ENCODE measurements at places on chromosomes 2 and 18.
A peak's percentile ranks its signal among the peaks of the same experiment; 100 is the strongest.

- no peak for DNase-seq
These were observed 2.9 kb downstream of the SETBP1 start for GRCh38 chr18:44683556-44683955.

- peak; percentile 34 for DNase-seq
These were observed 280 bp upstream of the CYP1B1 start for GRCh38 chr2:38076152-38076709.

GRCh38 chr2:48529194-48529593 is 760 bp upstream of the STON1 start:
- no peak for DNase-seq

- DNase-seq, result no peak
These were observed 34.0 kb upstream of the SESTD1 start for GRCh38 chr2:179298666-179299065.

GRCh38 chr2:113203217-113203530 is 29.4 kb downstream of the PSD4 start:
- no peak for DNase-seq

GRCh38 chr2:234830853-234831252 is 121.0 kb upstream of the SH3BP4 start:
- no peak for DNase-seq

- DNase-seq, result no peak
These were observed 189.5 kb upstream of the HDAC4 start for GRCh38 chr2:239590276-239590675.

GRCh38 chr2:133303150-133303549 is 265.1 kb downstream of the NCKAP5 start:
- no peak for DNase-seq

DNA sequence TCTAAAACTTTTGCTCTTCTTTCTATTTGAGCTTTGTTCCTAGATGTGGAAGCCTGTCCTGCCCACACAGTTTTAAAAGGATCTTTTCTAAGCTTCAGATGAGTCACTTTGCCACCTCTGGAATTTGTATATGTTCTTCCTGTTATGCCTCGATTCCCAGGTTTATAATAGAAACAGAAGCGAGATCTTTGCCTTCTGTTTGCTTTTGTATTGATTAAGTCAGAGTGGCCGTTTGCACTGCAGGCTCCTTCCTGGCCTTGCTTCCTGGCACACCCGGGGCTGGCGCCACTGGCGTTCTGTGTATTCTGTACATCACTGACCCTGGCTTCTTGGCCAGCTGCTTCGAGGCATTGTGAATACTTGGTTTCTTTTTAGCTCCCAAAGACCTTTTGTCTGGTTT is 91.8 kb downstream of the MTCL1 start:
- peak; percentile 62 for DNase-seq

DNA sequence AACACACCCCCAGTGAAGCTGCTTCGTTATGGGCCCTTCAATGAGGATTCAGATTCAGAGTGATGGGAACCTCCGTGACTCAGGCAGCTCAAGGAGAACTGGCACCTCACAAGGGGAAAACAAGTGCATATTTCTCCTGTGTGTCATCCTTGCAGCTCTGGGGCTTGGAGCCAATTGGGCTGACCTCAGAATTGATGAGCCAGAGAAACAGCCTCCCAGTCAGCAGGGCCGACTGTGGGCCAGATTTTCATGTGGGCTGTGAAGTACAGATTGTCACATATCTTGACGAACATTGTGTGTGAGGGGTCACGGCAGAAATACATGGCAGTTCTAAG is 189.6 kb upstream of the SP5 start:
- no peak for DNase-seq

GRCh38 chr18:58161659-58162058 is 117.6 kb downstream of the NEDD4L start:
- no peak for DNase-seq

DNA sequence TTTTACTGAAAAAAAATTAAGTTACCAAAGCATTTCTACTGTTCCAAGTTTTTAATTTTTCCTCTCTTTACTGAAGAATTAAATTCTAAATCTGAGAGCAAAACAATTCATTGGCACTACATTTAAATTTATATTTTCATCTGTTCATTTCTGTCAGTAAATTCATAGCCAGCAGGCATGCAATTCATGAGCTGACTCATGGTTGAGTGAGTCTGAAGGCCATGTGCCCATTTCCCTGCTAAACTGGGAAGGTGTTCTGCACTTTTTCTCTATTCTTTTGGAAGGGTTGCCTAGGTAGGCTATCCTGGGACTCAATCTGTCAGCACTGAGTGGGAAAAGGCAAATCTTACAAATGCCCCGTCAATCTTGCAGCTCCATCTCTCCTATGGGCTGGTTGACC is 88.7 kb downstream of the KLHL14 start:
- no peak for DNase-seq

GRCh38 chr2:181876614-181877063 is 14.9 kb upstream of the ITPRID2 start:
- DNase-seq, result no peak

DNA sequence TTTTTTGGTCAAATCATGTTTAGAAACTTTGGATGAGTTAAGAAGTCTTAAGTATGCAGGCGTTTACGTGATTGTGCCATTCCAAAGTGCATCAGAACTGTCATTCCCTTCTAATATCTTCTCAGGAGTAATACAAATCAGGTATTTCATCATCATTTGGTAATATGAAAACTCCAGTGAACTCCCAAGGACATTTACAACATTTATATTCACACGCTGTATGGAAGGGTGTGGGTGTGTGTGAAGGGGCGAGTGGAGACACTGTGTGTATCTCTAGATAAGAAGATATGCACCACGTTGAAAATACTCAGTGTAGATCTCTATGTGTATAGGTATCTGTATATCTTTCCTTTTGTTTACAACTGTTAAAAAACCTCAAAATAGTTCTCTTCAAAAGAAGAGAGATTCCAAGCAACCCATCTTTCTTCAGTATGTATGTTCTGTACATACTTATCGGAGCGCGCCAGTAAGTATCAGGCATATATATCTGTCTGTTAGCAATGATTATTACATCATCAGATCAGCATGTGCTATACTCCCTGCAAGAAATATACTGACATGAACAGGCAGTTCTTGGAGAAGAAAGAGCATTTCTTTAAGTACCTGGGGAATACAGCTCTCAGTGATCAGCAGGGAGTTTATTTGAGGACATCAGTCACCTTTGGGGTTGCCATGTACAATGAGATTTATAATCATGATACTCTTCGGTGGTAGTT is 29.3 kb downstream of the COX7A2L start:
- DNase-seq, result no peak

- DNase-seq, result no peak
These were observed 46.8 kb downstream of the GFPT1 start for GRCh38 chr2:69340101-69340775.

DNA sequence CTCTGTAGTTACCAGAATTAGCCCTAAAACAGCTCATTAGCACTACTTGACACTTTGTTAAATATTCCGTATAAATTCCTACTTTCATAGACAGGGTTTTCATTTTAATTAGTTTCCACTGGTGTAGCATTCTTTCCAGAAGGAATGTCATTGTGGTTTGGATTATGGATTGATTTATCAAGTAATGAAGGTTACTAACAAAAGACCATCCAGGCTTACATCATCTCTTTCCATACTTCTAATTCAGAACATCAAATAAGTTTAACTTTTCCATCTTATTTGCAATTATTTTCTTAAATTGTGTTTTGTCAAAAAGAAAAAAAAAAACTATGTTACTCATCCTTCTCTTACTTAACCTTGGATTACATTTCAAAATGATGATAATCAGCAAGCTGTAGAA is 231.8 kb upstream of the SPOPL start:
- no peak for DNase-seq

DNA sequence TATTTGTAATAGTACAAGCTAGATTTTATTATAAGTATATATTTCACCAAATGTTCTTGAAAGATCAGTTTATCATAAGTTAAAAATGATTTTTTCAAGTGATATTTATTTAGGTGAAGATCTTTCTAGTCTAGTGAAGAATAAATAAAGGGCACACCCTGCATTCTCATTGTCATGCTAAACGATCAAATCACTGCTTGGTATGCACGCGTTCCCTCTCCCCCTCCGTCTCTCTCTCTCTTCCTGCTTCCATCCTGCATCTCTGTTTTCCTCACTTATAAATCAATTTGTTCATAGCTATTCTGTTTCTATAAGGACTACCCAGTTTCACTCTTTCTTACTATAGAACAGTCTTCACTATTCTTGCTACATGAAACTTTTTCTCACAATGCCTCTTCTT is 1067.4 kb downstream of the LRP1B start:
- no peak for DNase-seq

DNA sequence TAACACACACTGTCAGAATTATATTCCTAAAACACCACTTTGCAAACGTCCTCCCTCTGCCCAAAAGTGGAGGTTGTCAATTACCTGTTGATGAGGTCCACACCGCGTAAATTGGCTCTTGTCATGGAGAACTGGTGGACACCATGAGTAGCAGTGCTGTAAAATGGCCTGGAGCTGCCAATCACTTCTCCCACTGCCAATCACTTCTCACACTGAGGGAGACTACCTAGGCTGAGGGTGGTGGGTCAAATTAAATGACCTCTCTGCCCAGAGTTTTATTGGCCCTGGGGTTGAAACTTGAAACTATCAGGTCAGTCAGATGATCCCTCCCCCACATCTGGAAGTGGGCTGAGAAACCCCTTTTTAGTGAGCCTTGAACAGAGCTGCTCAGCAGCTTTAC is 89.6 kb downstream of the SOWAHC start:
- DNase-seq, result no peak

DNA sequence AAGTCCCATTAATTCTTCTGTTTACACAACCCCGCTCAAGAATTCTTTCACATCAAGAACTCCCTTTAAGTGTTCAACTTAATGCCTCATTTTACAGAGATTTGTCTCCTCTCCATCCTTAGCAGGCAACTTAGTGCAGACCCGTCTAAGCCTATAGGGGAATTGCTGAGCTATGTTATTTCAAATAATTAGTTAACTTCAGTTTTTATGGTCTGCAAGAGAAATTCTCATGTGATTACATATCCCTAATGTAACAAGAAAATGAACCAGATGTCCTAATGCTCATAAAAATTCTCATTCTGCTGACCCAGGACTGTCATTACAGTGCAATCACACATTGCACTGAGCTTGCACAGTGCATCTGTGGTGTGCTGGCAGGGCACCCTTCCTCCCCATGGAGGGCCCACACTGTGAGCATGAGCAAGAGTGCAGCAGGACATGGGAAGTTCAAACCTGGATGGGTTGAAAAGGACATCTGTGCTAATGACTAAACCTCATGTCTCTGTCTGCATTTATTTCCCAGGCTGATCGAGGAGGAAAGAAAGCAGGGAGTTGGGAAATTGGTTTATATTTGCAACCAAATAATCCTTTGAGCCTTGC is 97.1 kb downstream of the COL5A2 start:
- DNase-seq, result no peak

DNA sequence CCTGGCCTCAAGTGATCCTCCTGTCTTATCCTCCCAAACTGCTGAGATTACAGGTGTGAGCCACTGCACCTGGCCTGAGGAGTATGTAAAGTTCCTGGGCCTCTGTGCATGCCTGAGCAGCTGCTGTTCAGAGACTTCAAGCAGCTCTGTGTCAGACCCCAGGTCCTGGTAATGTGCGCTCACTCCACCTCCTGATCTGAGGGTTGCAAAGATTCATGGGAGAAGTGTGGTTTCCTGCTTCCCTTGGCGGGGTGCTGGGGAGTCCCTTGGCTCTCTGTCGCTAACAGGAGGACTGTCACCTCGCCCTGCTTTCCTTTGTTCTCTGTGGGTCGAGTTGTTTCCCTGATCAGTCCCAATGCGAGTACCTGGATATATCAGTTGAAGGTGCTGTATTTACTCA is 8.6 kb upstream of the IL36A start:
- DNase-seq, result no peak

- DNase-seq, result no peak
These were observed 480.1 kb upstream of the TCF4 start for GRCh38 chr18:56067969-56068671.
